ENCODE measurements at places on chromosomes 5 and 9.

DNA sequence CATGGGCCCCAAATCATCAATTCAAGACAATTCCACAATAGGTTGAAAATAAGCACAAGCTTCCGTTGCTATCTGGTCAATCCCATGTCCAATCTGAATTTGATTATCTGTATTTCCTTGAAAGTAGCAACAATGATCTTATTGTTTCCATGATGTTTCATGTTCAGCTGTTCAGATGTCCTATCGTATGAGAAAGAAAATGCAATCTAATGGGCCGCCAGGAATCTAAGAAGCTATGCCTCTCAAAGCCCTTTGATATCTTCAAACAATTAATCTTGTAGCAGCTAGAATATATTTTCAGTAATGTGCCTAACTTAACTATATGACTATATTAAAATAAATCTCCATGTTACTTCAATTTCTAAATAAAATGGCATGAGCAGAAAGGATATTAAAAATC is 32.1 kb upstream of the ALDOB start:
- no peak for DNase-seq

- DNase-seq = no peak
Observed at GRCh38 chr5:6652025-6652424, 18.8 kb downstream of the SRD5A1 start.

DNA sequence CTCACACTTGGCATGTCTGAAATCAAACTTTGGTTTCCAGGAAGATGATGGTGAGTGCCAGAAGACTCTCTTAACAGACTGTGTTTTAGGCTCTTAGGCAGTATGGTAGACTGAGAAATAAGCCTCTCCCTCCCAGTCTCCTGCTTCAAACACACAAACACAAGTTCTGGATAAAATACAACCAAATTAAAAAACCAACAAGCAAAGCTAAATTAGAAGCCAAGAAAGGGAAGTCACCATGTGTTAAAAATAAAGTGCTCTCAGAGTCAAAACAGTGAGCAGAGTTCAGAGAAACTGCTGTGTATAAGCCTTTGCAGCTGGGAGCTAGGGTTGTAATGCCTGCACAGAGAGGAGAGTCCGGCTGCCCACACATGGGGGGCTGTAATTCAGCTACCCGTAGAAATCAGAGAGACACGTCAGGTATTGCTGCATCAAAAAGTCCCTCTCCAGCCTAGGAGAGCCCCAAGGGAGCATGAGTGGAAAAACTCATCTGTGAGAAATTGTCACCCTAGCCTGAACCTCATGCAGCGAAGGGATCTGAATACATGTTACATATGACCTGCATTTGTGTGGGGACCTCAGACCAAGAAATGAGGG is 62.6 kb downstream of the ANGPTL2 start:
- DNase-seq = no peak

DNA sequence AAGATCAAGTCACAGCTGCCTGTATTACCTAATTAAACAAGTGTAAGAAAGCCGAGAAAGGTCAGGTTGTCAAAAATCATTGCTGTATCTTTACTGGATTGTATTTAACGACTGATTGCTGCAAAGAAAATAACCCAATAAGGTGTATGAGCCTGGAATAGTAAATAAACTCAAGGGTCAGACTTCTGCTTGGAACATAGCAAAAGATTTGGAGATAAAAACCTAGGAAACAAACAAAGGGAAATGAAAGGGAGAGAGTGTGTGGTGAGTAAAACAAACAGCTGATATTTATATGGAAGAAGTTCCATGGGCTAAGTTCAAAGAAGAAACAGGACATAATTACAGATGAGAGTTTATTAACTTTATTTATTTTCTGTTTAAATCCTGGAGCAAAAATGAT is 354.0 kb downstream of the TLR4 start:
- no peak for DNase-seq

- DNase-seq = no peak
Observed at GRCh38 chr5:149586708-149587318, 5.5 kb downstream of the ARHGEF37 start.

GRCh38 chr9:73219985-73220626 is 68.4 kb downstream of the ANXA1 start:
- DNase-seq = no peak

Measured in effector memory CD8-positive, alpha-beta T cell (primary cell).